Activated CD4-positive, alpha-beta T cell treated with anti-CD3 and anti-CD28 coated beads for 24 hours (primary cell): ENCODE measurements at places on chromosomes 2 and 18.
A peak's percentile ranks its signal among the peaks of the same experiment; 100 is the strongest.

DNA sequence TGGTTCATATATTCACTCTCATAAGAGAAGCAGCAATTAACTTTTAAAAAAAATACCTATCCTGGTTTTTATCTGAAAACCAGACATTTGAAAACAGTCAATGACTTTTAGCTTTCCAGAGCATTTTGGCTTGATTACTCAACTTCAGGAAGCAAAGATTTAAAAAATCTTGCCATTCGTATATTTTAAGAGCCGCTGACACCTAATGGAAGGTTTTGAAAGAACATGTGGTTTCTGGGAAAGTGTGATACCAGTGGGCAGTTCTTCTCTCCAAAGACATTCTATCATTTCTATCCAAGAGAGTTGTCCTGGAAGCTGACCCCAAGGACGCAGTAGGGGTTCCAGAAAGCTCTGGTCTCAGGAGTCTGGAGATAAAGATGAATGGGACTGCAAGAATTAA lies 234.7 kb downstream of the TTC32 start:
- no peak for DNase-seq

- DNase-seq, result peak; percentile 41
Measured at GRCh38 chr2:233059797-233060500, at the start of gene INPP5D. INPP5D (plus strand) TSS chr2:233060342; CDS start chr2:233060479, 137 bp downstream.

- no peak for DNase-seq
Measured at GRCh38 chr18:25327584-25327983, 24.4 kb downstream of the ZNF521 start.

- no peak for DNase-seq
Measured at GRCh38 chr18:76102156-76102555, 392.9 kb downstream of the ZNF516 start.

- no peak for DNase-seq
Measured at GRCh38 chr18:67862069-67862468, 345.5 kb upstream of the DSEL start.

- no peak for DNase-seq
Measured at GRCh38 chr18:50203801-50204604, 9.1 kb upstream of the MYO5B start.

GRCh38 chr18:35693829-35694228 lies 112.3 kb downstream of the GALNT1 start:
- DNase-seq, result no peak

DNA sequence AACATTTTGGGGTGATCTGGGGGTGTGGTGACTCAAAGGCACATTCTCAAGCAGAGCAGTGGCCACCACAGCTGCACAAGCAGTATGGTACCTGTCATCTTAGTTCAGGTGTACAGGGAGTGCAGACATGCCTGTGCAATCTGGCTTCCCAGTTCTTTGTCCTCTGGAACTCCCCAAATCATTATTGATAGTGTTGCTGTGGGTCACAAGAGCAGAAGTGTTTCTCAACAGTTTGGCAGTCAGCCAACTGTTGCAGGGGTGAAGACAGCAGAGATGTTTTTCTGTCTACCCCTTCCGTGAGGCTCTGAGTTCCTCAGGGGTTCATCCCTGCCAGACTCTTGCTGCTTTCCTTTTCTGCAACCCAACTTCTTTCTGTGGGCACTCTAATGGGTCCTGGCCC lies 206.5 kb upstream of the ZSWIM2 start:
- DNase-seq, result no peak

GRCh38 chr2:128422571-128422970 lies 103.9 kb upstream of the HS6ST1 start:
- DNase-seq, result no peak

GRCh38 chr2:216698895-216699294 lies 3.5 kb upstream of the IGFBP5 start:
- DNase-seq, result no peak
